Tibial nerve (tissue), 4 donors: ENCODE measurements at places on chromosomes 5 and 9. TPM values are rescaled to one million over a fixed set of nuclear protein-coding genes. Genes with fewer than 3 reads are reported as not detected.

OLFM1 gene
- total RNA-seq = 30.3 TPM

SCGB3A1 gene
- total RNA-seq = not detected

DNA sequence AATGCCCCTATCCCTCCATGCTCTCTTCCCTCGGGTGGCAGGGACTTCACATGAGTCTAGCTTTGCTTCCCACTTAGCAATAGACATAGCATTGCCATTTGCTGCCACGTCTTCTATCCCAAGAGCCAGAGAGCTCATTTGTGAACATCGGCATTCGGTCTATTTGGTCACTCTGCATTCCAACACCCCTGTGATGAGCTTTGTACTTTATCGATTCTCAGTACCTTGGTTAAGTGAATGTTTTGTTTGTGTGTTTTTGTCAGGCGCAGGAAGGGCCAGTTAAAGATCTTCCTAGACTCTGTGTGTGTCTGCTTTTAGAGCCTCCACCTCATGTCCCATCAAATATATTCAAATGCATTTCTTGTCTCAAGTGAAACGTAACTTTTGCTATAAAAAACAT, 141.7 kb downstream of the TARS1 start:
- no peak for DNase-seq

SOHLH1 gene
- not detected for total RNA-seq
